ENCODE measurements at places on chromosomes 7 and 10.

DNA sequence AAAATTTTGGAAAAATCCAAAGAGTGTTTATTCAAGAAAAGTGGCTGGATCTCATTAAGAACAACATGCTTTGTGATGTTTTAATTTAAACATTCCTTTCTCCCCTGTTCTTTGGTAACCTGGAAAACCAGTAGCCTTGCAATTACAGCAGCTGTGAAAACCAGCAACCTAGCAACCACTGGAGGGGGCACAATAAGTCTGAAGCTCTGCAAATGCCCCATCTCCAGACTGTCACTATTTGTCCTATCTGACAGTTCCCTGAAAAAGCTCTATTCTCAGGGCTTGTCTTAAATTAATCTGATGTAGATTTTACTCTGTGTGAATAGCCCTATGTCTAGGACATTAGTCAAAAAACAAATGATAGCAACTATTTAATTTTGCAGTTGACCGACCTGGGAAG, 137.6 kb upstream of the THSD7A start:
- no peak for DNase-seq

GRCh38 chr10:79383974-79384606, 36.8 kb downstream of the PPIF start:
- no peak for DNase-seq

DNA sequence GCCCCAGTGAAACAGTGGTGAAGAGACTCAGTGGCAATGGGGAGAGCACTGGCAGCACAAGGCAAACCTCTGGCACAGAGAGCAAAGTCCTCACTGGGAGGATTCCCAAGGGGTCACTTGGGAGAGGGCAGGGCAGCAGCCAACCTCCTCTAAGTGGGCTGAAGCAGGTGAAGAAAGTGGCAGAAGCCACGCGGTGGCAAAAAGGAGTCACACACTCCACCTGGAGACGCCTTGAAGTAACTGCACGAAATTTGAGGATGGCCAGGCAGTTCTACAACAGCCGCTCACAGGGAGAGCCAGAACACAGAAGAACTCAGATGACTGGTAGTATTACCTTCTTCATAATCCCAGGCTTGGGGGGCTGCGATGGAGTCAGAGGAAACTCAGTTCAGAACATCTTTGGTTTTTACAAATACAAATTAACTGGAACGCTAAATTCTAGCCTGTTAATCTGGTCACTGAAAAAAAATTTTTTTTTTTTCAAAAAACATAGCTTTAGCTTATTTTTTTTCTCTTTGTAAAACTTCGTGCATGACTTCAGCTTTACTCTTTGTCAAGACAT, 574 bp upstream of the IL6 start:
- peak; percentile 85 for DNase-seq

DNA sequence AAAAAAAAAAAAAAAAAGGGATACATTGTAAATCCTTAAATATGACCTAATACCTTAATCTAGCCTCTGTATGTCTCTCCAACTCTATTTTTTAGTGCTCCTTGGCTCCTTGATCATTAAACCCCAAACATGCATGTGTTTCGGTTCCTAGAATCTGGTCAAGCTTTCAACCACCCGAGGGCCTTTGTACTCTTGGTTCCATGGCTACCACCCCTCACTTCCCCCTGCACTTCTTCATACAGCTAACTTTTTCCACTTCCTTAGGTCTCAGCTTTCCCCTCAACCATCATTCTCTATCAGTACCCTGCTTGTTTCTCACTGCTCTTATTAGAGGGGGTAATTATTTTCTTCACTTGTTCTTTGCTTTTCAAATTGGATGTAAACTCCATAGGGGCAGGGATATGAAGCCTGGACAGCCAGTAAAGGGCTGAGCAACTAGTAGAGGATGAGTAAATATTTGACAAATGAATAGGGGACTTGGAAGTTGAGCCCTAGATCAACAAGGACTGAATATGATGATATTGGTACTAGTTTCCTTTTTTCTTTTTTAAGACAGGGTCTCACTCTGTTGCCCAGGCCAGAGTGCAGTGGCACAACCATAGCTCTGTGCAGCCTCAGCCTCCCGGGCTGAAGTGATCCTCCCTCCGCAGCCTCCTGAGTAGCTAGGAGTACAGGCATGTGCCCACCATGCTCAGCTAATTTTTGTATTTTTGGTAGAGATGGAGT, 4.3 kb upstream of the GDI2 start:
- DNase-seq, result no peak

DNA sequence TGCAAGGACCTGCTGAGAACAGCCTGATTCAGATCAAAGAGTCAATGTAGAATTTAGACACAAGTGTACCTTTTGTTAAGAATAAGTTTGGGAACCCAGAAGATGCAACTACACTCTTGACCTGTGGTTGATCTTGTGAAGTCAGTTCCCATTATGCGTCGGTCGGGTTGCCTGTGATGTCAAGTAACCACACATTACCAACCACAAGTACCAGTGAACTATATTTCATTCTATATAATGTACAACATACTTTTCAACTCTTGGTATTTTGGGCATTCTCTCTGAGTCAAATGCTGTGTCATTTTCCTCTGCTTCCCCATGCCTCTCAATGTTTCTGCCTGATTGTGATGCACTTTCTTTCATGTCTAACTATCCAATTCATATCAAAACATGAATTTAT, 426.2 kb downstream of the ETV1 start:
- peak; percentile 4 for DNase-seq

- no peak for DNase-seq
These were observed 205.9 kb upstream of the PHF14 start for GRCh38 chr7:10767771-10768170.

DNA sequence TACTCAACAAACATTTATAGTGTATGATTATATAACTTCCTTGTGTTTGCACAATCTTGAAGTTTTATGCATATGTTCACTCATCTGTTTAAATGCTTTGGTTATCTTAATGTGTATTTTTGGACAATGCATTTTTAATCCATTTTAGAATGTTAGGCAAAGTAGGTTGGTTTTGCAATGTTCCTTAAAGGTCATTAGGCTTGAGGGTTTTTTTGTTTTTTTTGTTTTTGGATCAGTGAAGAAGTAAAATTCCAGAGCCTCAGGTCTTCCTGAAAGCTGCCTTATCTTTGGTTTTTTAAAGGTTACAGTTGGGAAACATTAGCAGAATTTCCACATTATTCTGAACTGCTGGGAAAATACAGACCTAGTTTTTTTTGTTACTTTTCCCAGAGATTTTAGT, 12.8 kb downstream of the MDFIC start:
- no peak for DNase-seq

- peak; percentile 7 for DNase-seq
These were observed 14.8 kb downstream of the BBS9 start for GRCh38 chr7:33143996-33144718.

GRCh38 chr7:132577206-132578049, 1.2 kb upstream of the PLXNA4 start:
- peak; percentile 82 for DNase-seq

DNA sequence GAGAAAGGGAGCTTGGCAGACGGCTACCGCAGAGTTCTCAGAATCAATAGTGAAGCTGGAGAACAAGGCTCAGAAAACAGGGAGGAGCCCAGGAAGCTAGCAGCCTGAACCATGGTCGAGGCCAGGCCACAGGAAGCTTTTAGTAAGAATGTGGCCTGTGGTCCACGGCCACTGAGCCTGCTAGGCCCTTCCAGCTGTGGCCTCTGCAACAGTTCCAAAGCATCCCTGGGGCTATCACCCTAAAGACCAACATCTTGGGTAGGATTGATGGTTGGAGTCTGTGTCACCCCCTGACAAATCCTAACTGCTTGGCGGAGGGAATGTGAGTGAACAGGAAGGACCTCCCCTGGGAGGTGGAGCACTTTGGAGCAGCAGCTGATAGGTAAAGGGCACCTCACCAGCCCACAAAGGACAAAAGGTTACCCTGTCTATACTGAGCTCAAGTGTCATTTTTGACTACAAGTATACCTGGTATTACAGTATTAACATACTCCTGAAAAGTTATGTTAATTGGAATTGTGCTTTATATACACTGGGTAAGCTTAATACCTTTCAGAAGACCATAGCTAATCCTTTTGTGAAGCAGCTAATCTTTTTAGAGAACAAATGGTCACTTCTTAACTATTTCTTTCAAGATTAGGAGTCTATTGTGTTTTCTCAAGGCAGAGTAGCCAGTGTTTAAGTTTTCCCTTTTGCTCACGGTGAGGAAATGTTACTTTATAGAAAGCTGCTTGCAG, 18.7 kb downstream of the PTPRE start:
- DNase-seq, result no peak

DNA sequence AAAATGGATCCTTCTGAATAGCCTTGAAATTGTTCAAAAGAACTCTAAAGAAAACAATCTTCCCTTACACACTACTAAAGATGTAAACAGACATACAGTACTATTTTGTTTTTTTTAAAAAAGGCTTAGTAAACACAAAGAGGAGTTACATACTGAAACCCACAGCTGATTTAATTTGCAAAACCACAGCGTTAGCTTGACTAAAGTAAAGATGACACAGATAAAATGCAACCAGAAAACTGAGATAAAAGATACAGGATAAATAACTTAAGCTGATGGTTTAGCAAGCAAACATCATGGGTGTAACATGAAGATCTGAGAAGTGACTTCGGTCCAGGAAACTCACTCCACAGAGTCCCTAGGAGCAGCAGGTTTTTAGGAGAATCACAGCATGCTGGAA, 21.8 kb downstream of the PRKCQ start:
- DNase-seq, result no peak

- DNase-seq, result no peak
These were observed 52.1 kb downstream of the INSIG1 start for GRCh38 chr7:155349601-155350331.

DNA sequence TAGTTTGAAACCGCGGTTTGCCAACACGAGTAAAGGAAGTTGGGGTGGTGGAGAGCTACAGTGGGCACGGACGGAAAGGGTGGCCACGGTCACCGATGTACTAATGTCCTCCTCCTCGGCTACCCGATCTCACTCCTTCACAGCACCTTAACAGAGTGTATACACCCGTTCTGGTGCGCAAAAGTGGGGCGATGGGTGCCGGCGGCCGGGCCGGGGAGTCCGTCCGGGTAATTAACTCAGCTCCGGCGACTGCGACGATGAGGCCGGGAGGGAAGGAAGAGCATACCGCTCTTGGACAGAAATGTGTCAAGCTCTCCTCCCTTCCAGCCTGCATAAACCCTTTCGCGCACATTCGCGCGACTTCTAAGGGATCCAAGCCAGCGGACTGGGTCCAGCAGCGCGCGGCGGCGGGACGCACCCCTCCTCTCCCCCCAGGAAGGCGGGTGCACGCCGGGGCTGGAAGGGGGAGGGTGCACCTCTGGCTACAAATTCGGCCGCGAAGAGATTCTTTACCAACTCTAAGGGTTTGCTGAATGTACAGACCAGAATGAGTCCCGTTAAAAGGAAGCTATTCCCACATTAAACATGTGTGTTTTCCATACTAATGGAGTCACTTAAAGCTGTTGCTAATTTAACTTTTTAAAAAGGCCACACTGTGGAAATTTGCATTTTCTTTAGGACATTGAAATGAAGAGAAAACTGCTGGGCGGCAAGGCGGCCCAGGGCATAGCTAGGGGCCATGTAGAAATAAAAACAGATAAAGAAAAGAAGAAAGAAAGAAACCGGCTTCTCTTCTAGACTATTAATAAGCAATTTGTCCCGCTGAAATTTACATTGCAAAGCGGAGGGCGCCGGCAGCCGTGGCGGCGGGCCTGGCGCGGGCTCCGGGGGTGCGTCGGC, 6.6 kb upstream of the EBF3 start:
- no peak for DNase-seq

GRCh38 chr10:133158756-133159610, 1.0 kb upstream of the KNDC1 start:
- DNase-seq, result no peak

DNA sequence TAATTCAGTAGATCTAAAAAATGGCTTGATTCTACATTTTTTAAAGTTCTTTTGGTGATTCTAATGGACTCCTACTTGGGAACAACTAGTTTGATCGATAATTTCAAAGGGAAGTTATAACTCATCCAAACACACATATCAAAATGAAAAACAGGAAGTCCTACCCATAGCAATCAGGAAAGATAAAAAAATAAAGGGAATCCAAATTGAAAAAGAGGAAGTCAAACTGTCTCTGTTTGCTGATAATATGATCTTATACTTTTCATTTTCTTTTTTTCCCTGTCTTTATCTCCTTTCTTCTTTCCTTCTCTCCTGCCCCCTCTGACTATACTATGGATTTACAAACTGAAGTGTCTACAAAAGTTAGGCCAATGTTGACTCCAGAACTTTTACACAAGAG, 118.8 kb downstream of the IQUB start:
- DNase-seq, result no peak

GRCh38 chr10:110074758-110075671, 67.2 kb downstream of the ADD3 start:
- DNase-seq, result peak; percentile 95

DNA sequence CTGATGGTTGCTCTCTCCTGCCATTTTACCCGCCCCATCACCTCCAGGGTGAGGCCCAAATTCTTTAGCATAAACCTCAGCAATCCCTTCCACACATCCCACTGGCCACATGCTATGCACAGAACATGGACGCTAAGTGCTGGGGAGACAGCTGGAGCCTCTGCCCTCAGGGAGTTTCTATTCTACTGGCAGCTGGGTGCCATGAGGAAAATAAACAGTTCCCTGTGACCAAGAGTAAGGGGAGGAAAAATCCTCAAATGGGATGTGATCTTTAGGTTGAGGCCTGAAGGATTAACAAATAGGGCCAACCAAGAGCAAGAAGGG, 1.2 kb downstream of the PARP12 start:
- DNase-seq, result no peak

- DNase-seq, result no peak
These were observed 5.9 kb upstream of the PWWP2B start for GRCh38 chr10:132390921-132391675.

DNA sequence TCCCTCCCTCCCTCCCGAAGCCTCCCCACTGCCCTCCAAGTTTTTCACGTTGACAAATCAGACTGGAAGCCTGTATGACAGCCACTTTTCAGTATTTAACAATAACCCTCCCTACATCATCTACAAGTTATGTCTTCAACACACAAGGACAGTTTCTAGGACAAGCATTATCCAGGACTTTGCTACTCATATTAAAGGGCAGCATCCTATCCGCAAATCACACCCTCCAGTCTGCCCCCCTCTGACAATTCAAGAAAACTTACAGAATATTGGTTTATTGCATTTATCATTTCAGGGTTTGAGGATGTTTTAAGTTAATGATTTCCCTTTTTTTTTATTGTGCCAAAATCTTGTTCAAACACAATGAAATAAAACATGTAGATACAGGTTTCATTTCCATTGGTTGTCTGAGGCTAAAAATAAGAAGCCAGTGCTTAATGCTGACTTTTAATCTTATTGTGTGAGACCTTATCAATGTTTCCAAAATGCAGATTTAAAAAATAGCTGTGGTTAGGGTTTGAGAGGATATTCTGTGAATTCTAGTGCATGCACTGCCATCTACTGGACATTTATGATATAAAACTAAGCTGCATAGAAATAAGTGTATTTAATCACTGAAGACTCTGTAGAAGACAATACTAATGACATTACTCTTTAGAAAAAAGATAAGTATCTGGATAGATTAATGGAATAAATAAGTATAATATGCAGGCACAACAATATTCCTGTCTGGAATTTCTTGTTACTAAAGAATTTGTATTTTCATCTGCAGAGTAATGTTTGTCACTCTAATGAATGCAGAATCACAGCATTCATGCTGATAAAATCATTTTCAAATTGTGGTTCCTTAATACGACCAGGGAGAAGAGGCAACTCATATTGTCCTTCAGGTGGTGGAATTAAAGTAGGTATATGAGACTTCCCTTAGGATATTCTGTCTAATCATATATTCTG, 64.1 kb downstream of the CAV1 start:
- peak; percentile 70 for DNase-seq

Measured in fibroblast of skin of abdomen (primary cell).